ENCODE measurements at places on chromosomes 4 and X. TPM values are rescaled to one million over a fixed set of nuclear protein-coding genes. Genes with fewer than 3 reads are reported as not detected.
A peak's percentile ranks its signal among the peaks of the same experiment; 100 is the strongest.

GRCh38 chr4:107650251-107650650 lies 69.8 kb downstream of the PAPSS1 start:
- no peaks in the 10 kb centered on the region for H3K4me1 ChIP-seq
- H3K27me3 ChIP-seq = no peaks in the 10 kb centered on the region
- no peak overlapping the region for H3K27ac ChIP-seq
- H3K36me3 ChIP-seq = peaks cover 4% of the 10 kb centered on the region

DNA sequence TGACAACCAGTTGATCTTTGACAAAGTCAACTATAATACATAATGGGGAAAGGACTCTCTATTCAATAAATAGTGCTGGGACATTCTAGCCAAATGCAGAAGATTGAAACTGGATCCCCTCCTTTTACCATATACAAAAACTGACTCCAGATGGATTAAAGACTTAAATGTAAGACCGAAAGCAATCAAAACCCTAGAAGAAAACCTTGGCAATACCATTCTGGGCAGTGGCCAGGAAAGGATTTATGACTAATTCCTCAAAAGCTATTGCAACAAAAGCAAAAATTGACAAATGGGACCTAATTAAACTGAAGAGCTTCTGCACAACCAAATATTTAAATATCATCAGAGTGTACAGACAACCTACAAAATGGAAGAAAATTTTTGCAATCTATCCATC lies 185.1 kb downstream of the NPNT start:
- DNase-seq = peak; percentile 7
- H3K4me3 ChIP-seq = no peak overlapping the region
- 0 out of 2 replicates have a peak, but pooled peaks cover 2% of the 10 kb centered on the region for H3K36me3 ChIP-seq
- H3K27me3 ChIP-seq = no peaks in the 10 kb centered on the region

GRCh38 chr4:112416464-112416863 lies 99.5 kb downstream of the NEUROG2 start:
- no peaks in the 10 kb centered on the region for H3K4me1 ChIP-seq
- H3K4me3 ChIP-seq = no peak overlapping the region
- H3K27ac ChIP-seq = no peak overlapping the region
- peaks cover 1% of the 10 kb centered on the region for H3K36me3 ChIP-seq
- H3K27me3 ChIP-seq = no peaks in the 10 kb centered on the region

- no peaks in the 10 kb centered on the region for H3K4me1 ChIP-seq
- no peak for DNase-seq
- H3K4me3 ChIP-seq = no peak overlapping the region
- no peaks in the 10 kb centered on the region for H3K36me3 ChIP-seq
Observed at GRCh38 chr4:151321586-151321985, 3.8 kb downstream of the SH3D19 start.

- H3K4me3 ChIP-seq = no peak overlapping the region
- no peak overlapping the region for H3K27ac ChIP-seq
- peaks cover 3% of the 10 kb centered on the region for H3K36me3 ChIP-seq
- no peaks in the 10 kb centered on the region for H3K4me1 ChIP-seq
- DNase-seq = no peak
Observed at GRCh38 chr4:145101091-145101490, 3.0 kb downstream of the ABCE1 start.

DNA sequence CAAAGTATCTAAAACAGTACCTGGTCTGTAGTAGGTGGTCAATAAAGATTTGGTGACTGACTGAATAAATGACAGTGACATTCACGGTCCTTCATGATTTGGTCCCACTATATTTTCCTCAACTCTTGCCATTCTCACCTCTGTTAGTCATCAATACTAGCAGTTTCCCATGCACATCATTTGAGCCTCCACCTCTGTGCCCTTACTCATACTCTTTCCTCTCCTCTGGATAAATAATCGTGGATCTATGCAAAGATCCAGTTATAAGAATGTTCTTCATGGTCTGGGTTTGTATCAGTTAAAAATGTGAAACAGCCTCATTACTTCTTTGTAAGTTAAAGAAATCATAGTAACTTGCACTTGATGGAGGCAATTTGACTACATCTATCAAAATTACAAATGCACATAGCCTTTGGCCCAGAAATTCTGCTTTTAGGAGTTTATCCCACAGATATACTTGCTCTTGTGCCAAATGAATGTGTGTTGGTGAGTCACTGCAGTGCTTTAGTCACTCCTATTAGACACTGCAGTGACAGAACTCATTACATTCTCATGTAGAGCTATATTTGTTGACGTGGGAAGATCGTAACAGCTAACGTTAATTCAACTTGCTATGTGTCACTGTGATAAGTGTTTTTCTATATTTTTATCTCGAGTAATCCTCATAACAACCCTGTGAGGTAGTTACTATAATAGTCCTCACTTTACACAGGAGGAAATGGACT lies 121.9 kb upstream of the SMIM10 start:
- no peaks in the 10 kb centered on the region for H3K4me1 ChIP-seq
- H3K27me3 ChIP-seq = no peaks in the 10 kb centered on the region
- H3K36me3 ChIP-seq = no peaks in the 10 kb centered on the region
- DNase-seq = peak; percentile 96

DNA sequence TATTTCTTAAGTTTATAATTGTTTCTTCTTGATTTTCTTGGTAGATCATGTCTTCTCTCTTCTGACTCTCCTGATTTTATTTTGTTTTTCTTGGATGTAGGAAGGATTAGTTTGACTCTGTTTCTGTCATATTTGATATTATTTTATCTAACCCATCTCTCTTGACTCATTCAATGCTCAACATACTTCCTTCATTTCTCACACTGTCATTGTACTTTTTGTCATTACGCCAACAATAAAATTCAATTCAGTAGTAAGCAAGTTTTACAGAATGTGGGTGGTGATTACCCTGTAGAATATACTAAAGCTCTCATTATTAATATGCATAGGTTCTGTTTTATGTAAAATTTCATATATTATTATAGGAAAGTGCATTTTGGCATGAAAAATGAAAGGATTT lies 1303.0 kb upstream of the AGA start:
- H3K27ac ChIP-seq = no peak overlapping the region
- no peak overlapping the region for H3K4me3 ChIP-seq
- no peaks in the 10 kb centered on the region for H3K27me3 ChIP-seq
- H3K4me1 ChIP-seq = no peaks in the 10 kb centered on the region
- no peaks in the 10 kb centered on the region for H3K36me3 ChIP-seq
- DNase-seq = no peak

DNA sequence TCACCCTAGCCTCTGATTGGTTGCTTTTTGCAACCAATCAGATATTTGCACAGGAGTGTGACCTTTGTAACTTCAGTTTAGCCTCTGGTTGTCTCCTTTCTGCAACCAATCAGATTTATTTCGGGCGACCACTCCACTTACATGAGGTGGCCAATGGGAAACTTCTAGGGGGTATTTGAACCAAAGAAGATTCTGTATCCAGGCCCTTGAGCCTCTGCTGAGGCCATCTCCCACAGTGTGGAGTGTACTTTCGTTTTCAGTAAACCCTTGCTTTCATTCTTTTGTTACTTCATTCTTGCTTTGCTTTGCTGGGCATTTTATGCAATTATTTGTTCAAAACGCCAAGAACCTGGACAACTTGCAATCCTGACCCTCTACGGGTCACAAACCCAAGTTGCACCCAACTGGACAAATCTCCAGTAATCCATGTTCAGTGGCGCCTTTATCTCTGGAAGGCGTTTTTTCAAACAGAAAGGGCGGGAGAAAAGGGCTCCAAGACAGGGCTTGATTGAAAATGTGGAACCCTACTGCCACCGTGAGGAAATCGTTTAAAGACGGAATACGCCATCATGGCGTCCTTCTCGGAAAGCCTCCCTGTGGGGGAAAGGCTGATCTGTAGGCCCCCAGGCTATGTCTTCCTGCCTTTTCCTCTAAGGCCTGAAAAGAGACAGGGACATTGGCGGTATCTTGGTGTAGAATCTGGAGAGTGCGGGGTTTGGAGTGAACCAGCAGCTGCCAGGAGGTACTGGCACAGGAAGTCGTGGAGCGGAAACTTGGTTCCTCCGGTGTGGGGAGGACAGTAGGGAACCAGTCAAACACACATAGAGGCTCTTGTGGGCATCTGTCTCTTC lies 184.6 kb downstream of the OR13H1 start:
- H3K36me3 ChIP-seq = no peaks in the 10 kb centered on the region
- H3K27ac ChIP-seq = peak overlapping the region; percentile 99
- no peaks in the 10 kb centered on the region for H3K27me3 ChIP-seq
- DNase-seq = peak; percentile 86
- H3K4me3 ChIP-seq = peak overlapping the region; percentile 65

GRCh38 chr4:27534488-27534887 lies 673.8 kb downstream of the STIM2 start:
- H3K4me1 ChIP-seq = no peaks in the 10 kb centered on the region
- no peak overlapping the region for H3K4me3 ChIP-seq
- no peak for DNase-seq
- no peaks in the 10 kb centered on the region for H3K36me3 ChIP-seq
- no peak overlapping the region for H3K27ac ChIP-seq

DNA sequence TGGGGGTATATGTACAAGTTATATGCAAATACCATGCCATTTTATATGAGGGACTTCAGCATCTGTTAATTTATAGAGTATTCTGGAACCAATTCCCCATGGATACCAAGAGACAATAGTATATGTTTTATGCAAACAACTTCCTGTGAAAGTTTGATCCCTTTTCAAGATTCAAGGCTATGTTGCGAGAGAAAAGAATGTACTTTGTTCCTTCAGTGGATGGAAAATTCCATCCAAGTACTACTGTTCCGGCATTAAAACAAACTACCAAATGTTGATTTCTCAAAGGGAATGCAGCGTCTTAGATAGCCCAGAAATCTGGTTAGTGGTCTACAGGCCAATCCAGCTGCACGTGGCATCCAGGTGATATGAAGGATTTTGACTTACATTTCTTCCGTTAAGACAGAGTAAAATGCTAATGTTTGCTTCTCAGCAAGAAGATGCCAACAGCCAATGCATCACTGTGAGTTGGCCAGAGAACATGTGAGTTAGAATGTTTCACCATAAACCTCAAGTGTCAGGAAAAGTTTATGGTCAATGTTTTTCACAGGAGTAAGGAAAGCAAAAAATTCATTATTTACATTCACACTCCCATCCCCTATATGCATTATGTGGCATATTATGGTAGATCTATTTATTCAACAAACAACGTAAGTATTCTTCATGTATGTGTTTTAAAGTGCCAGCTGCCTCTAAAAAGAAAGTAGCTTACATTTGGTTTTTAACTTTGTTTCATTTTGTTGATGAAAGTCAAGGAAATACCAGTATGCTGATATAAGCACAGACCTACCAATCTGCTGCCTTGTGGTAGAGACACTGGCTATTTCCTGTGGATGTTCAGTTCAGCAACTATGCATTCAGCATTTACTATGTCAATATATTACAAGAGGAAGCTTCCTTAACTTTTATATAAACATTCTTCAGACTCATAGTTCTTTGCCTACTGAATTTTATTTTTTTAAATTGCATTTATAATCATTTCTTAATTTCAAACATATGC lies 44.4 kb downstream of the METTL14 start:
- H3K4me1 ChIP-seq = peaks cover 3% of the 10 kb centered on the region
- H3K27ac ChIP-seq = peak overlapping the region; percentile 80
- H3K4me3 ChIP-seq = no peak overlapping the region
- H3K27me3 ChIP-seq = no peaks in the 10 kb centered on the region

Gene IQCM
- total RNA-seq = not detected

Gene TNIP2
- total RNA-seq = 36.9 TPM

Gene FHIP1A
- total RNA-seq = 0.18 TPM

Gene ARMCX1
- 22.9 TPM for total RNA-seq

Gene TGIF2LX
- not detected for total RNA-seq

Gene CYTL1
- total RNA-seq = 1.4 TPM

Gene CXXC4
- total RNA-seq = under 0.01 TPM

All from IMR-90 (cell line).